ENCODE measurements at places on chromosomes 7 and 10.

DNA sequence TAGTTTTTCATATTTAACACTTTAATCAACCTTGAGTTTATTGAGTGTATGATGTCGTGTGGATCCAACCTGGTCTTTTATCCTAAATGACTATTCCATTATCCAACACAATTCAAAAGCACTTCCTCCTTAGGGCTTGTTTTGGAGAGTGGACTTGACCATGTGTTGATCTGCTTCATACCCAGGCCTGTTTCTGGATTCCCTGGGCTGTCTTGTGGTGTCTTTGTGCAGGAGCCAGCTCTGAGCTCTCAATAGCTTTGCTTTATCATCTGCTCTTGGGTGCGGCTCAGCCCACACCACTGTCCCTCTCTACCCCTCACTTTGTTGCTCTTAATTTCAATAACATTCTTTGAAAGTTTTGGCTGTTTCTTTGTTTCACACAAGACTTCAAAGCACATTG is 70.9 kb upstream of the CHST15 start:
- DNase-seq: no peak

DNA sequence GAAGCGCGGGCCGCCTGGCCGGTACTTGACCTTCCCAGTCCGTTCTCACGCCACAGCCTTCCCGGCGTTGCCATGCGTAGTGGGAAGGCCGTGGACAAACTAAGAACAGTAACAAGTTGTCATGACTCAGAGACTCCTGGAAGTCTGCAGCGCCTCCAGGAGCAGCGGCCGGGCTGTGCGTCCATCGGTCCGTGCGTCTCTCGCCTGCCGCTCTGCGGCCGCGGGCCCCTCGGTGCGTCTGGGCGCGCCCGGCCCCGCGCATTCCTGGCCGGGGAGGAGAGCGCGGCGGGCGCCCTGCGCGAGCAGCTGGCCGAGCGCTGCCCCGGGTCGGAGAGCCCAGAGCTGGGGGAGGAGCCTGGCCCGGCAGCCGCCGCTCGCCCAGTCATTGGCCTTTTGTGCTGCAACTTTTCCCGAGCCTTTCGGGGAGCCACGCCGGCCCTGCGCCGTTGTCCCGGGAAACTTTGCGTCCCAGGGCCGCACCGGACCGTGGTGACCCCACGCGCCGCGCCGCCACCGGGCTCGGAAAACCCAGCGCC is 123.7 kb downstream of the TACC2 start:
- no peak for DNase-seq

DNA sequence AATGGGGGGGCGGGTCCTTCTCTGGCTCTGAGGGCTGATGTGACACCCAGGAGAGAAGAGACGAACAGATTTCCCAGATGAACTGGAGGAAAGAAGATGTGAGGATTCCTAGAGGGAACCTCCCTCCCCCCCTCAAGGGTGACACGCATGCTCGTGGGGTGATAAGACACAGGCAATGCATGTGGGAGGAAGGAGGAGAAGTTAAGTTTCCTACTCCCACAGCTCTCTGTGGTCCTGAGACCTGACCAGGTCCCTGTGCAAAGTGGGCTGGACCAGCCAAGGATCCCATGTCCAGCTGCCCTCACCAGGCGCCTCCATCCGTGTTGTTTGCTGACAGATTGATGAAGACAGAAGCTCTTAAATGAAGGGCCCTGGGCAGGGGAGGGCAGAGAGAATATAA is 112.6 kb downstream of the SH3PXD2A start:
- no peak for DNase-seq

DNA sequence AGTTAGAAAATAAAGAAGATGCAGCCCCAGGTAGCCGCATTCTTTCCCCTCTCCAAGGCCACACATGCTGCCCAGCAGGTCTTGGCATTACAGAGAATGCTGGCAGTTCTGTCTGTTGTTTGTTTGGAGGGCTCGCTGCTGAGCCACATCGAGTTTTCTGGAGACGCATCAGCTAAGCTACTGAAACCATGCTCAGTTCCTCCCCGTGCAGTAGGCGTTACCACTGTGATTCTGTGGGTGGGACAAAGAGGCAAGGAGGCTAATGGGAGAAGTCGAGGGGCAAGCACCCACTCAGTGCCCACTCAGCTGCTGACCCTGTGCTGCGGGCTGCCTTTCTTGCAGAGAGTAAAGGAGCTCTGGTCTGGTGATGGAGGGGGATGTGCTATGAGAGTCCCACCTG is 15.5 kb upstream of the GTPBP4 start:
- no peak for DNase-seq

GRCh38 chr7:46515844-46516590 is 594.9 kb upstream of the IGFBP3 start:
- DNase-seq: no peak

GRCh38 chr10:124896751-124897150 is 45.2 kb upstream of the ZRANB1 start:
- no peak for DNase-seq

DNA sequence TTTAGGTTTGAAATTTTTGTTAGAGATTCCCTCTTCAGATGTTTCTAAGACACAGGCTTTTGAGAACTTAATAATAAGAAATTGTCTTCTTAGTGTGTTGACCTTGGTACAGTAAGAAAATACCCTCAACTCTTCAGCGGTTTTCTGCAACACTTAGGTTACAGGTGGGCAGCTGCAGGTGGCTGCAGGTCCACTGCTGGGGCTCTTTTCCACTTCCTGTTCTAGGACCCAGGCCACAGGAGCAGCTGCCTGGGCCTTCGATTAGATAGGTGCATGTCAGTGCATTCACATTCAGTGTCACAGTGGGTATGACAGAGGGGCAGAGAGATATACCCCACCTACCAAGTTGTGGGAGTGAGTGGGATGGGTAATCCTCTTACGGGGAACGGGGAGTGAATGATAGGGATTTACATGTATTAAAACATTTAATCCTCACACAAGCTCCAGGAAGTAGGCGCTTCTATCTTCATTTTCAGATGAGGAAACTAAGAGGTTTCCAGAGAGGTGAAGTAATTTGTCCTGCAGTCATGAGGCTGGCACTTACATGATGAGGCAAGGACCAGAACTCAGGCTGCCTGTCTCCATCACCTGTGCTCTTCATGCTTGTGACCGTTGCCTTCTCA is 20.2 kb upstream of the SUV39H2 start:
- DNase-seq: no peak

GRCh38 chr10:31004611-31005193 is 27.0 kb downstream of the ZNF438 start:
- DNase-seq: no peak

DNA sequence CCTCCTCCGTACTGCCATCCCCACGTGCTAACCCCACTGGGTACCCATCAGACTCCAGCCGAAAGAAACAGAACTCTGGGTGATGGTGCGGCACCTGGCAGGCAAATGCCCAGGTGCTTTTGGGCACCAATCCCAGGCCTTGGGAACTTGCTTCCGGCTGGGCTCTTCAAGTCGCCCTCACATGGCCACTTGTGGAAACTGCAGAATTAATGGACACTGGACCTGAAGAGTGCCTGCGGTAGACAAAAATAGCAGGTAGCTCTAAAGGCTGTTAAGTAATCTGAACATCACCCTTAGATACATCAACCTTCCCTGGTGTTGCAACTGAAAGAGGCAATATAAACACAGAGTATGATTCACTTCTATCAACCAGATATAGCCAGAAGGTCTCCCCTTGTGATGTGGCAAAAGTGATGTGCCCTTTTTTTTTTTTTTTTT is 644.4 kb downstream of the GRM8 start:
- no peak for DNase-seq

GRCh38 chr7:74164985-74165456 is 9.1 kb upstream of the EIF4H start:
- no peak for DNase-seq

GRCh38 chr7:138267934-138268333 is 191.7 kb downstream of the AKR1D1 start:
- no peak for DNase-seq

DNA sequence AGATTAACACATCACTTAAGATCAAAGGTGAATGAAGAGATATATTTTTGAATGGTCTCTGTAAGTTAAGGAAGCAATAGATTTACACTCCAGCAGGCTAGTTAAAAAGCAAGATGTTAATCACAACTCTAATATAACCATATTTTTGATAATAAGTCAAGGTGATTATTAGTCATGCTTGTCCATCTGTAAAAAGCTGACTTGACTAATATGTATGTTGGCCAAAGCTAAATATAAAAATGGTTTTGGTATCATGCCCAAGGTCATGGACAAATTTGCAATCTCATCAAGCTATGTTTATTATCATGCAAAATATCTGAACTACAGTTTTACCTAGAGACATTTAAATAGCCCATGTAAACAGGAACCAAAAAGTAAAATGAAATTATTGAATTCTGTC is 102.6 kb upstream of the CSTF2T start:
- DNase-seq: no peak

- no peak for DNase-seq
These were observed 715.2 kb upstream of the GRM3 start for GRCh38 chr7:85928500-85928899.

DNA sequence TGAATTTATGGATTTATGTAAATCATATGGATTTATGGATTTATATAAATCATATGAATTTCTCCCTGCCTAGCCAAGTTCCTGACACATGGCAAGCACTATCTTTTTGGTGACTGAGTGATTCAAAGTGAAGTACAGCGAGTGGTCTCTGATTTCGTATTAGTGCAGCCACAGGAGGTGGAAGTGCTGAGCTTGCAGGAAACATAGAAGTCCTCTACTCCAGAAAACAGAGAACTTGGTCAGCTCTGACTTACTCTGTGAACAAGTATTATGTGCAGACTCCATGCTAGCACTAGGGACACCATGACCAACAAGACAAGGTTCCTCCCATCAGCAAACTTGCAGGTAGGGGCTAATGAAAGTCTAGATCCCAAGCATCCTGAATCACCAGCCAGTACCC is 28.5 kb downstream of the CYP3A5 start:
- no peak for DNase-seq

DNA sequence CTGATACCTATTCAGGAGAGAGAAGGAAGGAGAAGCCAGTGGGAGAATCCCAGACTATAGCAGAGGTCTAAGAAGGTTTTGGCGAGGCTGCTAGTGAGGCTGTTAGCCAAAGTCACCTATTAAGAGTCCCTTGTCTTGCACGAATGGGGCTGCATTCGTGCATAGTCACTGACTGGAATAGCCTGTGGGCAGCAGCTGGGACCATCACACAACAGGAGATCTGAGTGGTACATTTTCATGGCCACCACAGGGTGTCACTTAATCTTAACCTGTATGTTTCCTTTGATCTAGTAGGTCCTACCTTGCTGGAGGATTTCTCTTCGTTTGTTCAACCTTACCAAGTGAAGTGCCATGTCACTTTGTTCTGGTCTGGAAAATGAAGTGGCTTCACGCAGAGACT is 319.9 kb downstream of the BMPER start:
- no peak for DNase-seq

GRCh38 chr7:144452064-144452463 is 48.6 kb upstream of the NOBOX start:
- no peak for DNase-seq

DNA sequence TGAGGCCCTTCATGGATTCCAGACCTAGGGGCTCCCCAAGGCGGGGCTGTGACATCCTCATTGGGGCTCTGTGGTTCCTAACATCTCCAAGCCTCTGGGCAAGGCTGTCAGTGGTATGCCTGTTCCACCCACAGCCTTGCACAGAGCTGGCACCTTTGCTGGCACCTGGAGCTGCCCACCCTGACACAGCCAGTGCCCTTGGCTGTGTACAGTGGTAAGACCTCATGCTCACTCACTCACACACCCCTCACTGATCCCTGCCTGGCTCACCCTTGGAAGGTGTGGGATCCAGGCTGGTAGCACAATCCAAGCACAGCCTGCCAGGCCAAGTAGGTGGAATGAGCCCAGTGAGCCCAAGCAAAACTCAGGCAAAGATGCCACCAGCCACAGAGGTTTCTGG is 200.4 kb upstream of the PCDH15 start:
- no peak for DNase-seq

DNA sequence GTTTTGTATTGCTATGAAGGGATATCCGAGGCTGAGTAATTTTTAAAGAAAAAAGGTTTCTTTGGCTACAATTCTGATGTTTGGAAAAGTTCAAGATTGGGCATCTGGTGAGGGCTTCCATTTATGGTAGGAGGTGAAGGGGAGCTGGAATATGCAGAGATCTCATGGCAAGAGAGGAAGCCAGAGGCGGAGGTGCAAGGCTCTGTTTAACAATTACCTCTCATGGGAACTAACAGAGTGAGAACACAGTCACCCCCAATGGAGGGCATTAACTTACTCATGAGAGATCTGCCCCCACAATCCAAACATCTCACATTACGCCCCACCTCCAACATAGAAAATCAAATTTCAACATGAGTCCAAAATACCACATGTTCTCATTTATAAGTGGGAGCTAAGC is 62.0 kb downstream of the AKR1D1 start:
- DNase-seq: no peak

DNA sequence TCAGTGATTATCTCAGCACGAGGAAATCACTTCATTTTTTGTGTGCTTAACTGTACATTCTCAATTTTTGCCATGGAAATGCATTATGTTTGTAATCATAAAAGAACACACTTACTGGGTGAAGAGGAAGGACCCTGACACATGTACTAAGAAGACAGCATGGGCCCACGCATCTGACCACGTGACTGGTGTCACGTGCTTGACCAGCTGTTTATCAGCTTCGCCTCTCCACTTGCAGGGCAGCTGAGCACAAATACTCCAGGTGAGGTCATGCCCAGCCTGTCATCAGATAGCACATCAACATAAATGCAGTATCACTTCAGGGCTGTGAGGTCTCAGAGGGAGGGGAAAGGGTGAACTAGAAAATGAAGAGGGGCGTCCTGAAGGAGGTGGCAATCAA is 179.8 kb downstream of the EBF3 start:
- no peak for DNase-seq

DNA sequence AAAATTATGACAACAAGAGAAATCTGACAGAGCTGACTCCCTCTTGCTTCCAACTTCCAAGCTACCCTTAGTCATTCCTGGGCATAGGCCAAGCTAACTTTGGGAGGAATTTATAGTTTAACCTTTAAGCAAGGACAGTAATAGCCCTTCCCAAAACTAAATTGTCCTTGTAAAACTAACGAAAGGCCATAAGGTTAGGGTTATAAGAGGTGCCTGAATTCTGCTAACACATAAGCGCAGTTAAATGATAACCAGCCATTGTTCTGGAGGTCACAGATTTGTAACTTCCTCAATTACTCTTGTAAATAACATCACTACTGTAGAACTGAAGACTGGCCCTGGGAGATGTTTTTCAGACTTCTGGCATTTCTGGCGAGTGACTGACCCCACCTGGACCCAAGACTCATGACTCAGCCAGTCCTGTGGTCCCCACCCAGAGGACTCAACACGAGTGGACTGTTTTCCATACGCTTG is 481.2 kb downstream of the KCNMA1 start:
- no peak for DNase-seq

GRCh38 chr10:120048391-120048790 is 155.9 kb downstream of the SEC23IP start:
- no peak for DNase-seq

GRCh38 chr10:69792341-69792740 is 9.4 kb upstream of the COL13A1 start:
- DNase-seq: no peak

DNA sequence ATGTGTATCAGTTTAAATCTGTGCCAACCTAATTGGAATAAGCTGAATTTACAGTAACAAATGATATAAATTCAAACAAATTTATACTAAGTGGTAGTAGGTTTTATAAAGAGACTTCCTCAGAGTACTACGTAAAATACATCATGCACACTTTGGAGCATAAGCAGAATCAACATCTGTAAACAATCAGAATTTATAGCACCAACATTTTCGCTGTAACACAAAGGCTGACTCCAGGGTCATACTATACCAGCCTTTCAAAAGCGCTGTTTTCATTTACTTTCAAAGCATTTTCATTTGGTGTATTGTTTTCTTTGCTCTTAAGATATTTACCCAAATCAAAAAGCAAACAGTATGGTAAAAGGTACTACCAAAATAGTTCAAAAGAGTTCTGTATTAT is 29.3 kb upstream of the TMEM168 start:
- no peak for DNase-seq
